PC-9 (cell line): ENCODE measurements at places on chromosomes 7 and 10. TPM values are rescaled to one million over a fixed set of nuclear protein-coding genes. Genes with fewer than 3 reads are reported as not detected.

The GIMAP5 gene
- not detected in 2 replicates for total RNA-seq

The TFEC gene
- not detected in 2 replicates for total RNA-seq

The ERVW-1 gene
- not detected in 2 replicates for total RNA-seq

DNA sequence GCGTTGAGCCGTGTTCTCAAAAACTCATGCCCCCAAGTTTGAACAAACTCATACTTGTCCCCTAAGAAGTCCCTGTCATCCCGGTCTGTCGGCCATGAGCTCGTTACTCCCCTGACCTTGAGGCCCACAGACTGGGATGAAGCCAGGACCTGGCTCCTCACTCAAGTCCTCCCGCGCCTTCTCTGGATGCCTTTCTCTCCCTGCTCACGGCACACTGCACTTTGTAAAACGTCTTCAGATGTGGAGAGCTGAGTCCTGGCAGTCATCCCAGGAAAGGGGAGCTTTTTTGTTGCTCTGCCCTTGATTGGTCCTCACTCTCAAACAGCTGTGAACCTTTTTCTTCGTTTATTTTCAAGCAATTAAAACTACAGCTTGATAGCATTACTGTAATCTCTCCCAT lies 110.8 kb downstream of the JAZF1 start:
- DNase-seq: no peak
- H3K27me3 ChIP-seq: no peaks in the 10 kb centered on the region
- H3K4me3 ChIP-seq: no peak overlapping the region
- H3K36me3 ChIP-seq: no peaks in the 10 kb centered on the region
- peaks cover 21% of the 10 kb centered on the region for H3K4me1 ChIP-seq

The IMMP2L gene
- 40.5 and 51.0 TPM in 2 replicates for total RNA-seq

DNA sequence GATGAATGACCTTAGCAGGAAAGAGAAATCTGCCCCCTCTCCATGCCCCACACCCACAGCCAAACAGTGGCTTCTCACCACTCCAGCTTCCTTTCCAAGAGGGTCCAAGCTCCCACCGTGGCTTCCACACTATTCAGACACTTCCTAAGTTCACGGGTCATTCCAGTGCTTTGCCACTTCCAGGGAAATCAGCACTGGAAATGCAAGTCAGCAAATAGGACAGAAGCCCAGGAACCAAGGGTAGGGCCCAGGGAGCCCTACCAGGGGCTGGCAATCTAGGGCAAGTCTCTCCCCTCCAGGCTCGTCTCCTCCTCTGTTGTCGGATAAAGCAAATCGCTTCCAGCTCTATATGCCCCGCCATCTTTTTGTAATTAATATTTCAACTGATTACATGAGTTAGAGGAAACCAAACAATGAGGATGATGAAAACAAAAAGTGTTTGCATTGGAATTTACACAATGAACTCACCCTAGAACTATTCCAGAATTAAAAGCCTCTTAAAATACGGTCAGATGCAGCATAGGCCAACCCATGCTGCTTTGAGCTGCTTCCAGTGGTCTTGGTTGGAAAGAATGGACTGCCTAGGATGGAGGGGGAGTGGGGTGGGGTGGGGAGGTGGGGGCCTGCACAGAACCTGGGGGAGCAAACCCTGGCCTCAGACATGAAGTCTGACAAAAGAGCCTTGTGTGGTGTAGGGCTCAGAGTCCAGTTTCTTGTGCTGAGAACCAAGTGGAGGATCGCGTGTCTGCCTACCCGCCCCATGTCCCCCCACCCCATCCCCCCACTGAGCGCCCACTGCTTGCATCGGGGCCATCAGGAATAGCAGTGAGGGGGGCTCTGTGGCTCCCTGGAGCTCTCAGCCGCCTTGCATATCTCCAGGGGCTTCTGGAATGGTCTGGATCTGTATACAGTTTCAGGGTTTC lies 74.6 kb upstream of the CPXM2 start:
- no peak overlapping the region for H3K27ac ChIP-seq
- DNase-seq: no peak
- no peaks in the 10 kb centered on the region for H3K36me3 ChIP-seq
- peaks cover 55% of the 10 kb centered on the region for H3K27me3 ChIP-seq
- no peak overlapping the region for H3K4me3 ChIP-seq

The NUTM2E gene
- 0.70 and 0.88 TPM in 2 replicates for total RNA-seq
